ENCODE measurements at places on chromosomes 2 and 18.

DNA sequence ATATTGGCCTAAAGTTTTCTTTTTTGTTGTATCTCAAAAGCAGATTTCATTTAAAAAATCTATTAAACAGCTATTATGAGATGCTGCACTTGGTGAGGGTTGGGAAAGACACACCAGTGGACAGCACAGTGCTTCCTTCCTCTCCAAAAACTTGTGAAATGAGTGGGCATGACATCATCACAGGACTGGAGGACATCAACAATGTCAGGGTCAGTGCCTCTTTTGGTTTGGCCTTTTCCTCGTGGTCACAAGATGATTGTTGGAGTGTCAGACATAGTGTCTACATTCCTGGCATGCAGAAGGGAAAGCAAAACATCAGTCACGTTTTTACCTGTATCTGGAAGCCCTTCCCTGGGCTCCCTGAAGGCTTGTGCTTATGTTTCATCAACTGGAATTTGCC is 49.6 kb downstream of the IL1R2 start:
- DNase-seq: no peak

DNA sequence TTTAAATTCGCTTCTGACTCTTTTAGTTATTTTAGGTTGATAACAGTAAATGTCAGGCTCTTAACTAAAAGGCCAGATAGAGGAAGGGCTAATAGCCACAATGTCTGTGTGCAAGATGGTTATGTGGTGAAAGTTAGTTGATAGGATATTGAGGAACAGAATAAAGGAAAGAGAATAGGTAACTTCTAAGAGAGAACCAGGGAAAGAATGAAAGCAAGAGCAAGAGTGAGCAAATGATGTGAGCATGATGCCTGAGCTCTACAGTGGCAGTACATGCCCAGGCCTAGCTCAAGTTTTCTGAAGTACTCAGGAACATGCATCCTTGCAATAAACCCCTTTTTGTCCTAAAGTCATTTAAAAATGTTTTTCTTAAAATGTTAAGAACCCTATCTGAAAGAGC is 12.5 kb upstream of the TFPI start:
- no peak for DNase-seq

- no peak for DNase-seq
Measured at GRCh38 chr2:121293450-121294325, 8.7 kb upstream of the TFCP2L1 start.

GRCh38 chr2:117786520-117786919 is 28.0 kb upstream of the DDX18 start:
- no peak for DNase-seq

GRCh38 chr2:240529344-240529999 is 28.3 kb downstream of the ANKMY1 start:
- DNase-seq: no peak

GRCh38 chr2:46097714-46098480 is 199.3 kb upstream of the EPAS1 start:
- no peak for DNase-seq

DNA sequence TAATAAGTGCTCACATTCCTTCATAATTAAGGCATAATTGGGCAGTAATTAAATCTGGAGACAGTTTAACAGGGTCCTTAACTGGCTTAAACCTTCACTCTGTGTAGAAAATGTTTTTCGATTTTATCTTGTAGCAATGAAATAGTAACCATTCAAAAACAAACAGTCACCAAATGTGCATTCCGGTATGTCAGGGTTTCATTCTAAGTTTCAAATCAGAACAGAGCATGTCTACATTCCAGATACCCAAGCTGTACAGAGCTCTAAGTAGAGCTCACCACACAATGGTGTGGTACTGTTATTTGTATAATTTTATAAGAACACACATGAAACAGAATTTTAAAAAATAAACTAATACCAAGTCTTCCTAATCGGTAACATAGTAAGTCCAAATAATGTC is 52.6 kb downstream of the SMAD2 start:
- DNase-seq: no peak

DNA sequence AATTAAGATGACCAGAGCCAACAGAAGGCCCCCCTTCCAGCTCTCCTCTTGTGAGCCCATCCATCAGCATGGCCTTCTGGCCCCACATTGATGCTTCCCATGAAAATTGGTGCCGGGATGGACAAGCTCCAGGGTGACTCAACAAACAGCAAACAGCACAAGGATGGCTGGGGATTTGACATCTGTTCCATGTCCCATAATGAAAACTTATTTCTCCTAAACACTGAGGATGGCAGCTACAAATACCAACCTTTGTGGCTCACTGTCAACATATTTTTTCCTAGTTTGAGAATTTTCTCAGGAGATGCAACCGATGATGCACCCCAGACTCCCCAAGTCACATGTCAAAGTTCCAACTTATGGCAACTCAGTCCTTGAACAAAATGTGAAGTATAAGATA is 169.6 kb upstream of the SIX2 start:
- DNase-seq: no peak
